ENCODE measurements at places on chromosomes 16 and 17.

- no peak for DNase-seq
Measured at GRCh38 chr16:50683689-50684374, 2.7 kb upstream of the SNX20 start.

DNA sequence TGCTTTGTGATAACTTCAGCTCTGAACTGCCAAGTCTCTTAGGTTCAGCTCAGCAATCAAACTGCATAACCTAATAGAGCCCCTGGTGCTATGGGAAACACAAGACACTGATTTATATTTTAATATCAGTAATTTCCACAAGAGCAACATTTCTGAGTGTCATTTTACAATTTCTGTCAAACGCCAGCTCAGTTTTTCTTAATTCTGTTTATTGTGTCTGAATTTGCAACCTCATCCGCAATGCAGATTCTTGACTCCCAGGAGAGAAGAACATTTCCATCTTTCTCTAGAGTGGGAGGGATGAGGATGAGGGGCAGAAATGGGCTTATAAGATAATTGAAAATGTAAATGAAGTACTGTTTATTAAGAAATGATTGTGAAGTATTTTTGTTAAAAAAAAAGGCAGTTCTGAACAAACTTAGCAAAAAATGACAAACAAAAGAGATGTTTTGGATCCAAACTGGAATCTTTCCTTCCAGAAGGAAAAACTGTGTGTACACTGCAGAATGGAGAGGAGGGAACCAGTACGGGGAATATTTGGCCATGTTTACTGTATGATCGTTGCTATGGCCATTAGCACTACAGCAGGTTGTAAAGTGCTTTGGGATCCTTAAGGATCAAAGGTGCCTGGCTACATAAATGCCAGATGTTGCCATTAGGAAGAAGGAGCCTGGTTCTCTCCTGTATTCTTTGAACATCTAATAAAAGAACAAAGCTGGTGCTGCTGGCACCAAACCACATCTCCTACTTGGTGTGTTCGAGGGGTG is 7.4 kb upstream of the PMFBP1 start:
- DNase-seq: no peak

DNA sequence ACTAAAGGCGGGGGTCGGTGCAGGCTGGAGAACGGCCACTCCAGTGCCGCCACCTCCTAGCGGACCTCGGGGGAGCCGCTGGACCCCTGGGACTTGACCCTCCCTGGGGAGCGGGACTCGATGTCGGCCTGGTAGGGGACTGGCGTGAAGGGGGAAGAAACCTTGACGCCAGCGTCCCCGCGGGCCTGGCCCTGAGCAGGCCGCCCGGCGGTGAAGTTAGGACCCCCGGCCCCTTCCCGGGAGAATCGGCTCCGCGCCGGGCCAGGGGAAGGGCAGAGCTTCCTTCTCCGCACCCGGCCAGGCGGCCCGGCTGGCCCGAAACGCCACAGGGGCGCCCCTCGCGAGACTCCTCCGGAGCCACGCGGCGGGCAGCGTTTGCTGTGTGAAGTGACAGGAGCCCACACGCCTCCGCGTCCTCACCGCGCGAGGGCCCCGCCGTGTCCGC is 389 bp downstream of the DUS1L start:
- no peak for DNase-seq

- no peak for DNase-seq
Measured at GRCh38 chr17:55219934-55220333, 44.8 kb upstream of the HLF start.

GRCh38 chr16:51755039-51755501 is 604.0 kb upstream of the SALL1 start:
- peak; percentile 67 for DNase-seq

GRCh38 chr17:79841369-79842135 is 2.3 kb upstream of the CBX4 start:
- no peak for DNase-seq

- peak; percentile 26 for DNase-seq
Measured at GRCh38 chr16:28875134-28876018, 2.9 kb upstream of the ATP2A1 start.

DNA sequence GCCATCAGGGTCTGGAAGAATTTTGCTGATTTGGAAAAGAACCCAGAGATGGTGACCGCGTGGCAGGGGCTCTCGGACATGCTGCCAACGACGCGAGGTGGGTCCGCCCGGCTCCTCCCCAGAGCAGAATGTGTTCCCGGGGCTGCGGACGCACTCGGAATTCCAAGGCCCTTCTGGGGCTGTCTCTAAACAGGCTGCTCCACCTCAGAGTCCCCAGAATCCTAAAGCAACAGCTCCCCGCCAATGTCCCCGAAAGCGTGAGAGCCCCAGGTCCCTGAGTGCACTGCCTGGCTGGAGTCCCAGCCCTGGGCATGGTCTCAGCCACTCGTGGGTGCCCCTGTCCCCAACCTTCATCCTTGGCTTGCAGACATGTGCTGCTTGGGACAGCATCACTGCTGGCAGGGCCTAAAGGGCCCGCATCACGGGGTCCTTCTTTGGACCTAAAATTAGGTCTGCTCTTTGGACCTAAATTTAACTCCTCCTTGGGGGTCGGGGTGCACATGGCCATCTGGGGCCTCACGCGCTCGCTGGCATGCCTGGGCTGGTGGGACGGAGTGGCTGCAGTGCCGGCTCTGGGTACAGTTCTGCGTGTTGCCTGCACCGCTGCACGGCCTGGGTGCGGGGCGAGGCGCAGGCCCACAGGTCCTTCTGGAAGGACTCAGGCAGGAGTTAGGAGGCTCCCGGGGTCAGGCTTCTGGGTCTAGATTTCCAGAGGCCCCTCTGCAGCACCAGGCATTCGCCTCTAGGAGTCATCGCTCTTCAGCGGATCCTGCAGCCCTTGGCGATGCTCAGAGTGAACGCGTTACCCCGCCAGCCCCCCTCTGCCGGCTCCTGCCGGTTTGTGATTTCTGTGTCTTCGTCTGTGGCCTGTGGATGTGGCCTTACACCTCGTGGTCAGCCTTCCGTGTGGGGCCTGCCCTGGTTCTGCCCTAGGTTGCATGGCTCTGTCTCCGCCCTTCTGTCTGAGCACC is 41.9 kb upstream of the CHMP6 start:
- no peak for DNase-seq

DNA sequence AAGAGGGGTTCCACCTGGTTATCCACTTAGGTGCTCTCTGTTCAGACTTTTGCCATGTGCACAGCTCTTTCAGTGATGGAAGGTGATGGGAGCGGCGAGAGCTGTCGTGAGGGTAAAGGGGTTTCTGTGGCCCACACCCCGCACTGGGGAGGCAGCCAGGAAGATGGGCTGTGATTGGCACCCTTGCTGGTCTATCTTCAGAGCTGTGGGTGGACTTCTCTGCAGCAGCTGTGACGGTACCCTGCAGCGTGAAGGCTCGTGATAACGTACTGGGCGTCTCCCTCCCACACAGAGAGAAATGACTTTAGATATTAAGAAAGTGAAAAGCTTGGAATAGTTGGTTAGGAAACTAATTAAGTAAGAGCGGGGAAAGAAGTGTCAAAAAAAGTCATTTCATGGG is 45.8 kb downstream of the MPRIP start:
- no peak for DNase-seq

DNA sequence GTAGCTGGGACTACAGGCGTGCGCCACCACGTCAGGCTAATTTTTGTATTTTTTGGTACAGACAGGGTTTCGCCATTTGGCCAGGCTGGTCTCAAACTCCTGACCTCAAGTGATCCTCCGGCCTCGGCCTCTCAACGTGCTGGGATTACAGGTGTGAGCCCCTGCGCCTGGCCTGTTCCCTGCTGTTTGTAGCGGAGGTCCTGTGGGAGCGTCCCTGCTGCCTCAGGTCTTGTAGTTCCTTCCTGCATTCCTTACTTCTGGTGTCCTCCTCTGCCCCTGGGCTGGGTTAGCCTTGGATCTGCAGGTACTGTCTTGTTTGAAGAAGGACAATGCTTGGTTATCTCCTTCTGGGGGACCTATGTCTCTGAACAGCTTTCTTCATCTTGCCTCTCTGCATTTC is 23.6 kb upstream of the G6PC1 start:
- no peak for DNase-seq

DNA sequence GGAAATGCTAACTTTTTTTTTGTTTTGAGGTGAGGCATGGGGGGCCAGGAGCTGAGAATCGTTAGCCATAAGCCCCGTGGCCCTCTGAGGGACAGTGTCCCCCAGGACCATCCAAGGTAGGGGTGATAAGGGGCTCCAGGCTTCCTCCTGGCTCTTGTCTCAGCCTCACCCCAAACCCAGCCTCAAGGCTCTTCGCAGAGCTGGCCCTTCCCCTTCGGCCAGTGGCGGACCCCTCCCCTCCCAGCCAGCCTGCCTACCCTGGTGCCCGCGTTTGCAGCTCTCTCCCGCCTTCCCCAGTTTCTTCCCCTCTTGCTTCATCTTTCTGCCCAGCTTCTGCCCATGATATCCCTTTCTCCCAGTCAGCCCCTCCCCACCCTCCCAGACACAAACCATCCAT is 22.7 kb upstream of the ATP2A3 start:
- DNase-seq: no peak

- no peak for DNase-seq
Measured at GRCh38 chr17:73301369-73301768, 10.4 kb downstream of the CDC42EP4 start.

GRCh38 chr17:80624864-80625263 is 80.2 kb downstream of the RPTOR start:
- DNase-seq: no peak

GRCh38 chr17:81210868-81211267 is 11.9 kb downstream of the CEP131 start:
- DNase-seq: no peak

- peak; percentile 82 for DNase-seq
Measured at GRCh38 chr16:30561089-30561816, 3.1 kb upstream of the ZNF764 start.

- DNase-seq: no peak
Measured at GRCh38 chr17:31294820-31295488, 2.1 kb downstream of the OMG start.

DNA sequence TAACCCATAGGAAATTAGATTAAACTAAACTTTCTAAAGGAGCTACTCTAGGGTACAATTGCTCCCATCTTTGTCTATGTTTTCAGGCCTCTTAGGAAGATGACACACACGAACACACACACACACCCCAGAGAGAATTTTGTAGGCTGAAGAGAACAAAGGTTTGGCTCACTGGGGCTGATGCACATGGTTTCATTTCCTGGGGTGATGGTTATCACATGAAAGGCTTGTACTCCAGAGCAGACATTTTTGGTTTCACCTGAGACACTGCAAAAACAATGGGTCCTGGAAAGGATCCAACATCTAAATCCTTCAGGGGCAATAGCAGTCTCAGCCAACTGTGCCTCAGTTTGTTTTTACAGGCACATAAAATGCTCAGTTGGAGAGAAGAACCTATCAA is 62.8 kb downstream of the GRB7 start:
- DNase-seq: no peak

DNA sequence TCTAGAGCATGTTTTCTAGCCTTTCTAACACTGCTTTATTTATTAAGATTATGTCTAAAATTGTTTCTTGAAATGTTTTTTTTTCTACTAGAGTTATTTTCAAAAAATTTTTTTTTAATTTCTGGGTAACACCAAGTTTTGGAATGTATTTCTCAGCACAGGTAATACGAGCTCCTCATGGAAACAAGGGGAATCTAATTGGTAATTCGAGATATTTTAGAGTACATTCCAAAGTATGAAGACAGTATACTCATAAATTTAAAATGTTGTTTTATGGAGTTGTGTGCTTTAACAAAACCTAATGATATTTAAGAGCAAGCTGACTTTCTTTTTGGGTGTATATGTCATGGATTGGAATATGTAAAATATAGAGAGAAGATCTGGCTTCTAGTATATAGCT is 42.4 kb downstream of the OMG start:
- no peak for DNase-seq

DNA sequence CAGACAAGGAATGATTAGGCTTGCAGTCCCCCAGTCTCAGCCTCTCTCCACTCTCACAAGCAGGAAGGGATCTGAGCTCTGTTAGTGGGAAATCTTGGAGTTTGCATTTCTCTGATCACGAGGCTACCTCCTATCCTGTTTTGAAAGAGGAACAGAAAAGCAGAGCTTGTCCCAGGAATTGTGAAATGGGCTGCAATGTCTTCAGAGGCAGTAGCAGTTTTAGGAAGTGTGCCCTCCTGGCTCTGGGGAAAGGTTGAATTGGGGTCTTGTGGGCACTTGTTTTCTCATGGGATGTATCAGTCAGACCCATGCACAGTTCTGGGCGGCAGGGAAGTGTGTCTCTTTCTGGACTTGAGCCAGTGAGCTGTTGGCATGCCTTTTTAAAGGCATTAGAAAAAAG is 22.8 kb downstream of the NUP85 start:
- DNase-seq: no peak

DNA sequence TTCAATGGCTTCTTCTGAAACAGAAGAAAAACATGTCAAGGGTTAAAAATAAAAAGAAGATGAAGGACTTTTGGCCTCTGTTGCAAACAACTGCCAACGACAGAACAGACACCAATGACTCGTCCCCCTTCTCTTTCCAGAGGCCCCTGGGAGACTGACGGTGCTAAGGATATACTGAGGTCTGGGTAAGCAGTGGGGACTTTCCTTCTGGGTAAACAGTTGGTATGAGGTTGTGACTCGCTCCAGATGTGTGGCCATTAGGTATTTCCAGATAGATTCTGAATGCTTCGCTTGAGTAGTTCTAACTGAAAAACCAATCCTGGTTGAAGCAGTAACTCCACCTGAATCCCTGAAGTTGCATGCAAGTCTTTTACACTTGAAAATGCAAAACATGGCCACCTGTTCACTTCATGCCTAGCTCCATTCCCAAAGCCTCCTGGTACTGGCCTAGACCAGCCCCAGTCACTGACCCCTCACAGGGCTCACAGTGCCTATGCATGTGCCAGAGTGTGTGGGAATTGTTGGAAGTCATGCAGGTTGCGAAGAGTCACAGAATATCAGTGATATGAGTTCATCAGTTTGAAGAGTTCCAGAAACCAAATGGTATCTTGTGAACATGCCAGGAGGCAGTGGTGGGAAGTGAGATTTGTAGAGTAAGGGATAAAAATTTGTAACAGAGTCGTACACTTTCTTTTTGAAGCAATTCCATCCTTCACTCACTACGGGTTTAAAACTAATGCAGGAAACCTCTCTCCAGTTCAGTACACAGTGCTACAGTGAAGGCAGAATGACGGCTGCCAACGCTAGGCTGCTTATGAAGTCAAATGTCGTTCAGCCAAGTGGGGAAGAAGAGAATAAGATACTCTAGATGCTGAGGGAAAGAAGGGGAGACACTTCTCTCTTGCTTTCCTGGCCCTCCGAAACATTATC is 217.8 kb downstream of the ZFHX3 start:
- no peak for DNase-seq

DNA sequence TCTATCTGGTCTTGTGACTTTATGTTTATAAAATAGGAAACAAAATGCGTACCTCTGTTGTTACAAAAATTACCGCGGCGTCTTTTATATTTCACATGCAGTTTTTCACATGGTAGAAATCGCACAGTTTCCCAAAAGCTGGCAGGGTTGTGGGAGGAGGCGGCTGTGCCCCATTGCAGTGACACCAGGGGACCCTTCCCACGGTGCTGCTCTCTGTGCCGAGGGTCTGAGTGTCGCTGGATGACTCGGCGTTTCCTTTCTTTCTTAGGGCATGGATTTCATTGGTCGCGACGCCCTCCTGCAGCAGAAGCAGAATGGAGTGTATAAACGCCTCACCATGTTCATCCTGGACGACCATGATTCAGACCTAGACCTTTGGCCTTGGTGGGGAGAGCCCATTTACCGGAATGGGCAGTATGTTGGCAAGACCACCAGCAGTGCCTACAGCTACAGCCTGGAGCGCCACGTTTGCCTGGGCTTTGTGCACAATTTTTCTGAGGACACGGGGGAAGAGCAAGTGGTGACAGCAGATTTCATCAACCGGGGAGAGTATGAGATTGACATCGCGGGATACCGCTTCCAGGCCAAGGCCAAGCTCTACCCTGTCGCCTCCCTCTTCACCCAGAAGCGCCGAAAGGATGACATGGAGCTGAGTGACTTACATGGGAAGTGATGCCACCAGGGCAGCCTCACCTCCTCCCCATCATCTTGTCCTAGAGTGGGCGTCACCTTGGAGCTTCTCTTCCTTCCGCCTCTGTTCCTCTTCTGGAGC is 17.2 kb upstream of the CLEC18C start:
- no peak for DNase-seq

Data from kidney (tissue), 22 donors.